ENCODE measurements at places on chromosomes 7 and 10.

DNA sequence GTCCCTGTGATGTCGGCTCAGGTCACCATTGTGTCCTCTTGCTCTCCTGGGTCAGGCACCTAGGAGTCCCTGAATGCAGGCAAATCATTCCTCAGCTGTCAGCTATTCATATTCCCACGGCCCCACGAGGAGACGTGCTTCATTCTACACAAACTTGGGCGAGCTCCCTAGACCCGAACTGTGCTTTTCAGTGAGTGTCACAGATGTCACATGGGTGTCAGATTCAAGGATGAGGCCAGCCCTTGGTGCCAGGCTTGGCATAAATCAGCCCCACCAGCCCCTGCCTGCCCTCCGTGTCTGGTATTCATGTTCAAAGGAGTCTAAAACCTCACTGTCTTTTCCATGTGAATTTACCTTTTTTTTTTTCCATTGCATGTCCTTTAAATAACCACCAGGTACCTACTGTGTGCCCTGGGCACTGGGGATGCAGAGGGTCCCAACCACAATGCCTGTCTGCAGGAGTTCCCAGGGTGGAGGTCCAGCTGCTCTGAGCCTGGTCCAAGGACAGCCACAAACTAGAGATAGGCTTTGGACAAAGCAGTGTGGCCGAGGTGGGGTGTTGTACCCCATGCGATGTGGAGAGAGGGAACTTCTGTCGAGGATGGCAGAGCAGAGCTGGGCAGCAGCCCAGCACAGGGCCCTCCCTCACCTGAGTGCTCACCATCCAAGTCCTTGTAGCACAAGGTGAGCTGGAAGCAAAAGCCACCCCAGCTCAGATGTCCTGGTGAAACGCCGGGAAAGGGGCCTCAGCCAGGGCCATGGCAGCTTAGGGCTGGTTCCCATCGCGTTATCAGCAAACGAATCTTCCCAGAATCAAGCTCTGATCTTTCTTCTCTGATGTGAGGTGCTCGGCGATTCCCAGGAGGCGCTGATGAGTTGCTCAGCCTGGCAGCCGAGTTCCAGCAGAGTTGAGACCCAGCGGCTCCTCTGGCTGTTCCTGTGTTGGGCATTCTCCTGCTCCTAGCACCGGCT is 611.9 kb downstream of the PTPRN2 start:
- DNase-seq, result no peak

DNA sequence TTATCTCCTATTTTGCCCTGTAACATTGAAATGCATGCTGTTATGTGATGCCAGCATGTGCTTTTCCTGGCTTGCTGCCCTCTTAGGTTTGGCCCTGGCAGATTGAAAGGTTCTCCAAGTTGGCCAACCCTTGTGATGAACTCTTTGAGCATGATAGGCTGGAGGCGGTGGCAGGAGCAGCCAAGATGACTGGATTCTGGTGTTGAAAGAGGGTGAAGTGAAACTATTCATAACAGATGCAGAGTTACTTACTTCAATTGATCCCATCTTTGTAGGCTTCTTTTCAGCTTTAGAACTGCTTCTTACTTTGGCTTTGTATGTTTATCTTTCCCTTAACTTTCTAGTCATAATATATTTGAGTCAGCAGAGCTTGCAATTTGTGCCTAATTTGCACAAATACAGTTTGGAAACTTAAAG is 57.6 kb downstream of the BICC1 start:
- DNase-seq, result no peak

DNA sequence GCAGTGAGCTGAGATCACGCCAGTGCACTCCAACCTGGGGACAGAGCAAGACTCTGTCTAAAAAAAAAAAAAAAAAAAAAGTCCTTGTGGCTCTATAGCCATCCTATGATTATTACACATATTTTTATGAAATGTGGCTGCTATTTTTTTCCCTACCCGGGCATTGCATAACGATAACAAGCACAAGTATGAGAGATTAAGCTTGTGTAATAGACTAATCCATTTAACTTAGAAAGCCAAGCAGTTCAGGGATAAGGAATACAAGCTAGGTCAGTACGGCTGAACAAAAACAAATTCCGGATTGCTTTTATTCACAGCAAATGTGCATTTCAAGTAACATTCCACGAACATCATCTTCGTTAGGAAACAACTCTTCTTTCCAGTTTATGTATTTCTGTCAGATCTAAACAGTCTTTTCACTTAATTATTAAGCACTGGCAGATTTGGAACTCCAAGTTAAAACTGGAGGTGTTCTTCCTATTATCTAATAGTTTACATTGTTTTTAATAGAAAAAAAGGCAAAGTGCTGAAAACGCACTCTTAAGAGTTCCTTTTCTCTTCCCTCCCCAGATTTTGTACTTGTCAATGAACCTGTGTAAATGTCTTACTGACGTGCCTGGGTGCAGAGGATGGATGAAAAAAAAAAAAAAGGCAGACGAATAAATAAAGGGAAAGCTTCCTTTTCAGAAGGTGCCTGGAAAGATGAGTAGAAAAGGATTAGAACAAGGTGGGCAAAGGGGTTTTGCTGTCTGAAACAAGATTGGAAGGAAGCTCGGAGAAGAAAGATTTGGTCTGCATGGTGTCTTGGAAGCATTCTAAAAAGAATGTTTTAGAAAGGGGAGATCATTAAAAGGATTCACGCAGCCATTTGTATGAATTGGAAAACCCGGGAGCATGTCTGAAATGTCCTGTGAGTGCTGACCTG is 81.1 kb downstream of the PRTFDC1 start:
- no peak for DNase-seq

- no peak for DNase-seq
Observed at GRCh38 chr10:118626953-118627352, 31.5 kb upstream of the PRLHR start.

DNA sequence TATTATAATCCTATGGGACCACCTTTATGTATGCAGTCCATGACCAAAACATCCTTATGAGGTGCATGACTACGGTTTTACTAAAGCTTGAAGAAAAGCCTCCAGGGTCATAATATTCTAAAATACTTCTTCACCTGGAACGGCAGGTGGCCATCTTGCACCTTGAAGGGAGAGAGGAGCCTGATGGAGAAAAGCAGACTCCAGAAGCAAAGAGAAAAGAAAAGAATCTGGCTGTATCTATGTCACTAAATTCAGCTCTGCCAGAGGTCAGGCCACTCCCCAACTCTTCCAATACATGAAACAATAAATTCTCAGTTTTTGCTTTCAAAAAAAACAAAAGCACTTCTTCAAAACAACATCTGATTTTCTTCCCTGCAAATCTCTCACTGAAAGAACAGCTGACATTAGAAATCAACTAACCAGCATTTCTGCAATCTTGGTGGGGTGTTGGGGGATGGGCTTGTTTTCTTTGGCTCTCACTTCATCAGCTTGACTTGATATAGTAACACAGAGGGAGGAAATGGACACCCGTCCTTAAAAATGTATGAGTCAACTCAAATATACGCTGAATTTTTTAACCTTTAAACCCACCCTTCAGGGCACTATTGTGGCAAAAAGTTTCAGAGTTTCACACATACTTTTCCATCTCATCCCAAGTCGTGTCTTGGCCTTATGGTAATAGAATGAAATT is 21.7 kb downstream of the HIBADH start:
- DNase-seq, result no peak

DNA sequence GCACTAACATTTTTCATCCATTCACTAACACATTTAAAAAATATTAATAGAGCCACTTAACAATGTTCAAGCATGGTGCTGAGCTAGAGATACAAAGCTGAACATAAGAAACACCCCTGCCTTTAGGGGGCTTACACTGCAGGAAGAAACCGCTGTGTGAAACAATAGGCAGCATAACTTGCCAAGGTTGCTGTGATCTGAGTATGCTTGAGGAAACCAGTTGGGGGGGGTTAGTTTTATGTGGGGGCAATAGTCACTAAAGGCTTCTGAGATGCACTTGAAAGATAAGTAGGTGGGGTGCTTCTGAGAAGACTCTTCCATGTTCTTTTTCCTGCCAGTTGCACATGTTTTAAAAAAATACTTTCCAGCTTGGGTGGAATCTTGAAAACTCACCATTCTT is 2.8 kb downstream of the RBM17 start:
- DNase-seq, result no peak

GRCh38 chr10:478471-479245 is 210.8 kb downstream of the DIP2C start:
- no peak for DNase-seq

DNA sequence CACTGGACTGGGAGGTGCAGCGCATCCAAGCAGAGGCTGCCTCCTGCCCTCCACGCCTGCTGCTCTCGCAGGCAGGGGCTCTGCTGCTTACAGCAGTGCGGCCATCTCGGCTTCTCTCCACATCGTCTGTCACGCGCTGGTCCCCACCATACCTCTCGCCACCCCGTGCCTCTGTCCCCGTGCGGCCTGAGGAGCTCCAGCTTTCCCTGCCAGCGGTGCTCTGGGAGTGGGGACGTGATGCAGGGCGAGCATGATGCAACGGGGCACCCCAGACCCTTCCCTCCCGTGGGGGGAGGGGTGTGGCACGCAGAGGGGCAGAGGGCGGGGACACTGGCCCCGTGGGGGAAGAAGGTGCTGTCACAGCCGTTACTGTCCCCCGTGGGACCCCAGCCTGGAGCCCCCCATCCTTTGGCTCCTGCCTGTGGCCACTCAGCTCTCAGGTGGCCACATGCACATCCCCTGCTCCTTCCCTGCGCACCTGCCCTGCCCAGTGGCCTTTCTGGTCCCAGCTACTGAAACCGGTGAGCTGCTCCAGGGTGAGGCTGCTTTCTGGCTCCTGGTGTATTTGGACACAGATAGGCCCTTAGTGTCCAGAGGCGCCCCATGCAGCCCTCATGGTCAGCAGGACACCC is 9.0 kb downstream of the GET4 start:
- no peak for DNase-seq

DNA sequence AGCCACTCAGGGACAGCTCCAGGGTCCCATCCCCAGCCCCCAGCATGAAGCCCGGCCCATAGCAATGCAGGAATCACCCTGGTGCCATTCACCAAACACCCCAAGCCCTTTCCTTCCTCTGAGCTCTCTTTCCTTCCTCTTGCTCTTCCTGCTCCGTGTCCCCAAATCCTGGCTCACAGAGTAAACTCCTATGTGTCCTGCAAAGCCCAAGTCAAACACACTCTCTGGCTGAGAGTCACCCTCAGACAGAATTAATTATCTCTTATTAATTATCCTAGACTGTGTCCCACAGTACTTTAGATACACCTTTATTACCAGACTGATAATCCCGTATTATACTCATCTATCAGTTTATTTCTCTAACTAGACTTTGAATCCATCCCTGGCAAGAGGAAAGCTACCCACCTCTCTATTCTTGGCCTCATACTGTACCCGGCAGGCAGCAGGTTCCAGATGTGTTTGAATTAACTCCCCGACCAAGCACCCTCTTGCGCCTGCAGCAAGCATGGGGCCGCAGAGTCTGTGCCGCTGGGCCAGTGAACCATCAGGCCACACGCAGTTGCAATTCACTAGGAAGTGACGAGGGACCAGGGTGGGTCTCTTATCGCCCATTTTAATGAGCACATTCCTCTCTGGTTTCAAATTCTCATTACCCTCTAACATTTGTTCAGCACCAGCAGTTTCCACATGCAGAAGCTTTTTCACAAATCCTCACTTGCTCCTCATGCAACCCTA is 86.7 kb downstream of the PRKAG2 start:
- no peak for DNase-seq

GRCh38 chr10:12847361-12847975 is 154.0 kb downstream of the CCDC3 start:
- DNase-seq, result no peak

- no peak for DNase-seq
Observed at GRCh38 chr7:133781486-133782090, 345.6 kb upstream of the LRGUK start.

DNA sequence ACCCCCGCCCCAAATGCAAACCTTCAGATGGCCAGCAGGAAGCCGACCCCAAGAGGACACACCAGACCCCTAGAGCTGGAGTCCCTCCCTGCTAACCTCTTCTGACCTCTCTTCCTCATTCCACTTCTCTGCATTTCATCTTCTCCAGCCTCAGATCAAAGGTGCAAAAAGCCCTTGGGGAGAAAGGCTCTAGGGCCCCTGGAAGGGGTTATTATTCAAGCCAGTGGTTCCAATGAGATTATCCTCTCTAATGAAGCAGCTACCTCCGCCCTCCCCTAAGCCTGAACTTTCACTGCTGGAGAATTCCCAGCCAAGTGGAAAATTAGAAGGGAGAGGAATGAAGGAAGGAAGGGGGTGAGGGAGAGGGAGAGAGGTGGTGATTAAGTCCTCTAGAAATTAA is 343.9 kb downstream of the PLXNA4 start:
- DNase-seq, result no peak

DNA sequence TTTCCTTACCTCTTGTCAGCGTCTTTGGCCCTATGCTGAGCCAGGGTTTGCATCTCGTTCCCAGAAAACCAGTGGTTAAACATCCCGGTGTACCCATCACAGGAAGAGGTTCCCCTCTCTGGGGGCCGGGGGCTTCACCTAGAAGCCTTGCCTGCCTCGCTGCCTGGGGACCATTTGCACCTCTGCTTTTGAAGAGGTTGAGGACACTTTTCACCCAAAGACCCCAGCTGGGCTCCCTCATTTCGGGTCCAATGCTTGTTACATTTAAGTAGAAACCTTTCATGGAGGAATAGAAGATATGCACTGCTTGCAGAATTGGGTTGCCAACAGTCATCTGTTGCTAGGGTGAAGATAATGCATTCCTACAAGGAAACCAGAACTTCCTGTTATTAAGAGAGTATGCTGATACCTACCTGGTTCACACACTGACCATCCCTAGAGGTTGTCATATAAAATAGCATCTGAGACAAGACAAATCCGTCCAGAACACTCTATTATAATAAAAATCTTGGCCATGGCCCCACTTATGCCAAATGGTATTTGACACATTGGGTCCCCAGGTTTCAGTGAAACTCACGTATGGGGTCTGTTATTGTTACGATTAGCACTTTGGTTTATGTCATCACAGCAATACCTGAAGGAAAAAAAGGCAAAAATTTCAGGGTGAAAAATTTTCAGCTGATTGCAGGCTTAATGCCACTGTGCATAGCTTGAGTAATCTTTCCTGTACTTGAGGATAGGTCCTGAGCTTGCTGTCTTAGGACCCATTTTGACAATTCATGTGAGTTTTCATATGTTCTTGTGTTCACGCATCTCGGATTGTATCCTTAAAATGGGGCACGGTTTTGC is 917 bp downstream of the ZNF365 start:
- DNase-seq, result no peak
